NCI-H526 (cell line): ENCODE measurements at places on chromosomes 7 and 10.

GRCh38 chr7:149020483-149020882 lies 7.8 kb downstream of the PDIA4 start:
- DNase-seq, result no peak

GRCh38 chr10:79347894-79348639 lies 798 bp downstream of the PPIF start:
- DNase-seq, result no peak

DNA sequence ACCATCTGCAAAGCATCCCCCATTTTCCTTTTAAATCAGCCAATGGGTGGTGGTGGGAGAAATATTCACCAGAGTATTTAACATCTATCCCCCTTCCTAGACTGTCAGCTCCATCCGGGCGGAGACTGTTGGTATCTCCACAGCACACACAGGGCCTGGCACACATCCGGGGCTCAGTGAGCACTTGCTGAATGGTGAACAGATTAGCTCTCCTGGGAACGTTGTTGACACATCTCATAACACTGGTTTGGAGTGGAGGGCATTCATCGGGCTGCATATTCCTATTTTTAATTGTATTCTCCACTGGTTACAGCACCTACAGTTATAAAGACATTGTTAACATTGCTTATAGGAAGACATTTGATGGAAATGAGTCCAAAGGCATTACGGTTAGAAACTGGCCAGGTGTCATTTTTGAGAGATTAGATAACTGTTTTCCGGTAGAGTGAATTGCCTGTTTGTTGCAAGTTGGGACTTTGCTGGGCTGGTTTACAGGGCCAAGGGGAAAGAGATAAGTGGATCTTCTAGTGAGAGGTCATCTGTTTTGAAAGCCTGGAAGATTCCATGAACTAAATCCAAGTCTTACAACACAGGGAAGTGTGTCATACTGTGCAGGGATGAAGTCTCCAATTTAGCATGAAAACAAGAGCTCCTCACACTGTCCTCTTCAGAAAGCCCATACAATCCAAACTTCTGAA lies 101.8 kb downstream of the EGFR start:
- DNase-seq, result no peak

- DNase-seq, result no peak
These were observed 291.2 kb upstream of the MEOX2 start for GRCh38 chr7:15977663-15978062.
